A172 (cell line): ENCODE measurements at places on chromosomes 2 and 18. TPM values are rescaled to one million over a fixed set of nuclear protein-coding genes. Genes with fewer than 3 reads are reported as not detected.

Gene ARL4C
- 72.2 and 79.6 TPM in 2 replicates for total RNA-seq

Gene HSBP1L1
- total RNA-seq: 5.8 and 14.2 TPM in 2 replicates

Gene SOWAHC
- total RNA-seq: 15.1 and 17.5 TPM in 2 replicates

Gene FAM161A
- 4.0 and 4.5 TPM in 2 replicates for total RNA-seq

Gene LANCL1
- total RNA-seq: 60.2 and 71.0 TPM in 2 replicates

Gene SLC23A3
- total RNA-seq: 0.19 and 0.67 TPM in 2 replicates

Gene KLHL14
- total RNA-seq: not detected in 2 replicates

Gene TEKT4
- not detected in 2 replicates for total RNA-seq

Gene DCDC2C
- not detected in 2 replicates for total RNA-seq

Gene POTEI
- total RNA-seq: not detected in 2 replicates

Gene CGREF1
- 0.17 and 0.40 TPM in 2 replicates for total RNA-seq

Gene PKDCC
- 4.8 and 6.4 TPM in 2 replicates for total RNA-seq

Gene IL1RL1
- 0.02 TPM in 1 of 2 replicates, not detected in the other for total RNA-seq

Gene CXCR1
- total RNA-seq: not detected in 2 replicates

Gene AQP12A
- total RNA-seq: not detected in 2 replicates

Gene MYO1B
- total RNA-seq: 4.1 and 4.9 TPM in 2 replicates

Gene MOCOS
- total RNA-seq: 3.3 and 3.9 TPM in 2 replicates
